Uterus (tissue), 4 donors: ENCODE measurements at places on chromosomes 16 and 17.

DNA sequence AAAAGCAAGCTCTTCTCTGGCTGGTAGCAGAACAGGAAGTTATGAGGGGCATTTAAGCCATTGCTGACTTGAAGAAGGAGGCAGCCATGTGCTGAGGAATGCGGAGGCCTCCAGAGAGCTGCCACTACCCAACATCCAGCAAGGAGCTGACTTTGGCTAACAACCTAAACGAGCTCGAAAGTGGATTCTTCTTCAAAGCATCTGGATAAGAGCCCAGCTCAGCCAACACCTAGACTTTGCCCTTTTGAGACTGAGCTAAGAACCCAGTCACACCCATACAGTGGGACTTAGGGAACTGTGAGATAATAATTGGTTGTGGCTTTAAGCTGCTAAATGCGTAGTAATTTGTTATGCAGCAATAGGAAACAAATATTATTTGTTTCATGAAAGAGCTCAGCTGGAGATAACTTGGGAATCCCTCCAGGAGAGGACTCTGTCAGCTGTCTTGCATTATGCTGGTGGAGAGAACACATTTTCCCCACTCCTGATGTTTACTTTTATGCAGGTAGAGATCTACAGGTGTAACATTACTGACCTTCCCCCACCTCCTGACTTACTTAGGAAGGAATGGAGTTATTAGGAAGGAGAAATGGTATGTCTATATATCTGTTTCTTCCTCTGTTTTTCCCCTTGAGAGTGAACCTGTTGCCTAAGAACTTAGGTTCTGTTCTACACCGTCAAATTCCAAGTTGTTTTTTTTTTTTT, 52.7 kb upstream of the ZNF629 start:
- DNase-seq: no peak

- DNase-seq: no peak
Observed at GRCh38 chr16:88740727-88741055, 34.4 kb downstream of the CTU2 start.

- no peak for DNase-seq
Observed at GRCh38 chr16:2586901-2587480, 49.2 kb downstream of the PDPK1 start.

DNA sequence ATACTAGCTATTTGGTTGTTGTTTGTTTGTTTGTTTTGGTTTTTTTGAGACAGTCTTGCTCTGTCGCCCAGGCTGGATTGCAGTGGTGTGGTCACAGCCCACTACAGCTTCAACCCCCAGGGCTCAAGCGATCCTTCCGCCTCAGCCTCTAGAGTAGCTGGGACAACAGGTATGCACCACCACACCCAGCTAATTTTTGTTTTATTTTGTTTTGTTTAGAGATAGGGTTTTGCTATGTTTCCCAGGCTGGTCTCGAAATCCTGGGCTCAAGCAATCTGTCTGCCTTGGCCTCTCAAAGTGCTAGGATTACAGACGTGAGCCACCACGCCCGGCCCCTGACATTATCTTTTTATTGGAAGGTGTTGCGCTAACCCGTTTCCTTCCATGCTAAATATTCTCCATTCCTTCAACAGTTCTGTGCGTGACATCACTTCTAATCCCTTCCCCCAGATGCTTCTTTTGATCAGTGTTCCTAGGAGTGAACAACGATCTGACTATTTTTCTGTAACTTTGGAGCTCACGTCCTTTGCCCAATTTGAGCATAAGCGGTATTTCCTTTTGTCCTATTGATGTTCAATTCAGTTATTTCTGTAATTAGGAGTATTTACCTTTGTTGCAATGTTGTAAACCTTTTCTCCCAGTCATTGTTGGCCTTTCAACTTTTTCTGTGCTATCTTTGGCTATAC, 30.2 kb upstream of the EMP2 start:
- no peak for DNase-seq

- DNase-seq: no peak
Observed at GRCh38 chr16:56632848-56633365, 448 bp downstream of the MT1M start.

DNA sequence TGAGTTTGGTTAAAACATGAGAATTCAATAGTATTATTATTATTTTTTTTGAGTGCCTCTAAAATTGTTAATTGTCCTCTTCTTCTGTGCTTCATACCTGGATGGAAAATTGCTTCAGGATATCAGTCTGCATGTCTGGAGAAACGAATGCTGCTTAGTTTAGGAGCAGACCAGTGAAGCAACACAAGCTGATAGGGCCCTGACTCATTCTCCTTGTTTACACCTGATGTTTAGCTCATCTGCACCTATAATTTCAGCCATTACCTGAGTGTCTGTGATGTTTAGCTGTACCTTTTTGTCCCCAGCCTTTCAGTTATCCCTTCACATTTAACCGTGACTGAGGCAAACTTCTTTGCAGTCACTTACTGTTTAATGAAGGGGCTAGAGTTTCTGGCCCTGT, 14.8 kb downstream of the SNTB2 start:
- DNase-seq: no peak

GRCh38 chr17:67105213-67105612, 60.9 kb downstream of the CACNG1 start:
- no peak for DNase-seq

DNA sequence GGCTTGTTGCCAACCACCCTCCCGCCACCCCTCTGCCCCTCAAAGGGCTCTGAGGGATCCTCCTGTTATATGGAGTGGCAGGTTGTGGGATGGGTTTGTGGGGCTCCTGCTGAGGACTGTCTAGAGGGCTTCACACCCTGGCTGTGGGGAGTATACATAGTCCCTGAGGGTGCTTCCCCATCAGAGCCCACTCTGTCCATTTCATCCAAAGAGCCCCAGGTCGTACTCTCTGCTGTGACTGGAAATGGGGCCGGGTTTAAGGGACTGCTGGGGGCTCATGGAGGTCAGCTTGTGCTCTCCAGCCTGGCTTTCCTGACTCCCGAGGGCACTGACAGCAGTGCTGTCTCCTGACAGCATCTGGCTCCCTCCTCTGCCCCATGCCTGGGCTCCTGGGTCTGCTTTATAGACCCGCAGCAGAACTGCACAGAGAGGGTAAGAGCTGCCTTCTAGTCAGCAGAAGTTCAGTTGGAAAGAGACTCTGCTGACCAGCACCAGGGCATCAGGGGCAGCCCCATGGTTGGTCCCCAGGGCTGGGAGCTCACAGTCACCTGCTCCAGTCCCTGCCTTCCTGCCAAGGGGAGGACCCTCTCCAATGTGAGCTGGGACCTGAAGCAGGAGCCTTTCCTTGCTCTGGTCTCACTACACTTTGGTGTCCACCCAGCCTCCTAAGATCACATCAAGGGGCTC, 17.8 kb upstream of the TNS4 start:
- peak; percentile 8 for DNase-seq

GRCh38 chr17:29722411-29723198, 99.9 kb upstream of the CORO6 start:
- peak; percentile 65 for DNase-seq

- DNase-seq: no peak
Observed at GRCh38 chr16:30720694-30721093, 21.7 kb downstream of the SRCAP start.

- DNase-seq: no peak
Observed at GRCh38 chr16:4976079-4976478, 17.9 kb downstream of the SEC14L5 start.

DNA sequence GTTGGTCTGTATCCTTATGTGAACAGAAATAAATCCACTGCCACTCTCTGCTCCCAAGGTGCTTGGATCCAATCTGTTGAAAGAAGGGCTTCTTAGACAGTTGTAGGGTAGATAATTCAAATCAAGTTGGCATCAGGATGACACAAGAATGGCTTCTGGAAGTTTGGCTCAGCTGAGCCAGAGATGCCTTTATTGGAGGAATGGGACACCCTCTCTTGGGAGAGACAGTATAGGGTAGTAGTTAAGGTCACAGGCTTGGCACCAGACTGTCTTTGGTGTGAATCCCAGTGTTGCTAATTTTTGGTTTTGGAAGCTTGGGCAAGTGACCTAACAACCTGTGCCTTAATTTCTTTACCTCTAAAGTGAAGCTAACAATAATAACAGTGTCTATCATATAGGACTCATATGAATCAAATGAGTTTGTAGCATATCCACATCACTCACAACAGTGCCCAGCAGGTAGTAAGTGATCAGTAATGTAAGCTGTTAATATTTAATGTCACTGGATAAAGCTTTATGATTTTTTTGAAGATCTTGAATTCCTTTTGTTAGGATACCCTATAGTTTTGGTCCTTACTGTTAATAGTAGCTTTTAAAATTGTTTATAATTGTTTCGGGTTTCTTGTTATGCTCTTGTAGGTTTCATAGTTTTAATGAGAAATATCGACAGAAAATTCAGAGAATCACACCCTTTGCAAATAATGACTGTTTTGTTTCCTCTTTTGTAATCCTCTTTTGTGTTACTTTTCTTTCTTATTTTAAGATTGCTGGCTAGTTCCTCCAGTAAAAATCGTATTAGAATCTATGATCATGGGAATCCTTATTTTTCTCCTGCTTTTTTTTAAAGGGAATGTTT, 19.1 kb downstream of the ZNRF1 start:
- no peak for DNase-seq

DNA sequence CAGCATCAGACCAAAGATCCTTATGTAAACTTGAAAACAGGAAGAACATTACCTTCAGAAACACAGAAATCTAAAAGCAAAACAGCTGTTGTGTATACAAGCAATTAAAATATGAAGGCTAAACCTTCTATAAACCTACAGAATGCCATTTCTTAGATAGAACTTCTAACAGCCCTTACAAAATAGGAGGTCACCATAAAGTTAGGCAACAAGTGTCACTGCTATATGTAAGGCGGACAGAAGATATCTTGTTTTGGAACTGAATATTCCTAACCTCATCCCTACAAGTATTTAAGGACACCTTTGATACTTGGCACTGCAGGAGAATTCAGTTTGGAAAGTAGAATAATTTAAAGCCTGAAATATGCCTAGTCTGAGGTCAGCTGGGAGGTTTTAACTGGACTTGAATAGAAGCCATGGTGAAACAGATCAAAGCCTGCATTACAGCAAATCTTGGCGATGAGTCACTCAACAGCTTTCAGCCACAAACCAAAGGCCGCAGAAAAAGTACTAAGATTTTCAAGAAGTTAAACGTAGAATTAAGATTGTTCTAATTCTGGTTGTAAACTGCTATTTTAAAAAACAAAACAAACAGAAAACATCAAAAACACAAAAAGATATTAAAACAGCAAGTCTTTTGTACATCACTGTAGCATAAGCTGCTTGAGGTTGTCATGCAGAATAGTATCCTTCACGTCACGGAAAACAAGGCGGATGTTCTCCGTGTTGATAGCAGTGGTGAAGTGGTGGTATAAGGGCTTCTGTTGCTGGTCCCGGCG, 42.7 kb downstream of the GNA13 start:
- DNase-seq: no peak

GRCh38 chr17:7846765-7847661, 7.9 kb upstream of the TMEM88 start:
- DNase-seq: peak; percentile 25

- DNase-seq: no peak
Observed at GRCh38 chr16:2692251-2692947, 10.1 kb downstream of the KCTD5 start.

- DNase-seq: no peak
Observed at GRCh38 chr17:10610884-10611283, 46.2 kb downstream of the MYH3 start.

- DNase-seq: no peak
Observed at GRCh38 chr17:43817826-43818225, 15.1 kb downstream of the MPP3 start.

- peak; percentile 83 for DNase-seq
Observed at GRCh38 chr17:57935833-57936807, 19.1 kb downstream of the CUEDC1 start.

DNA sequence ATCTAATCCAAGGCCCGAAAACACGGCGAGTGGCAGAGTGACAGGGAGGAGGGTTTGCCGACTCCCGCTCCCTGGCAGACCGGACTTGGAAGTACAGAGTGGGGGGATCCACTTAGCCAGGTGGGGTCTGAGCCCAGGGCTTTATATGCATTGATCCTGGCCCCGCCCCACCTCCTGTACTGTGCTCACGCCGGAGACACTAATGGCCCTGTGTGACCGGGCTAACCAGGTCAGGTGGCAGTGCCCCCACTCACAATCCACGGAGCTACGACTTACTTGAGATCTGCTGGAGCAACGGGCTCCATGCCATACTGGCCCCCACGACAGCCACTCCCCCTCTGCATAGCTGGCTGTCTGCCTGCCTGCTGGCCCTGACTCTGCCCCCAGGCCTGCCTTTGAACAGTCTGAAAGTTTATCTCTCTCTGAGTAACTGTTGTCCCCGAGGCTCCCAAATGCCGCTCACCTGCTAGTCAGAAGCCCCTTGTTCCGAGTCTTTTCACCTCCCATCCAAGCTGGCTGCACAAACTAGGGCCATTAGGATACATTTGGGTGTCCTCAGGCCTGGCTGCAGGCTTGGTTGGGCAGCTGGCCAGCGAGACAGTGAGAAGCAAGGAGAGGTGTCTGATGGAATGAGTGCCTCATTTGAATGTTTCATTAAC, 28.0 kb downstream of the CACNA1G start:
- no peak for DNase-seq

GRCh38 chr17:58643147-58643546, 48.7 kb downstream of the TEX14 start:
- DNase-seq: no peak

DNA sequence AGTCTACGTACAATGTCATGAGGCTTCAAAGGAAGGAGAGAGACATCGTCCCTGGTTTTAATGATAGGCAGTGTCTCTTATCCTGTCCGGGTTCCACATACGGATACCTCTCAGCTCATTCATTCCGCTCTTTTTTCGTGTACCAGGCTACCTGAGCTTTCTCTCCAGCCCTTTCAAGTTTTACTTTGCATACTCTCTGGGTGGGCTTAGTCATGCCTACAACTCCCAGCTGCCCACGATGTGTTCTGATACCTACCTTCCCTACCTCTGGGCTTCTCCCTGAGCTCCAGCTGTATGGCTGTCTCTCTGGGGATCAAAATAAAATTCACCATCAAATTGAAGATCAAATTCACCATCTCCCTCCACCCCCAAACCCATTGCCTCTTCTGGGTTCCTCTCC, 354.0 kb upstream of the EEF2KMT start:
- no peak for DNase-seq
